CD8-positive, alpha-beta memory T cell (primary cell): ENCODE measurements at places on chromosomes 11 and 22.

DNA sequence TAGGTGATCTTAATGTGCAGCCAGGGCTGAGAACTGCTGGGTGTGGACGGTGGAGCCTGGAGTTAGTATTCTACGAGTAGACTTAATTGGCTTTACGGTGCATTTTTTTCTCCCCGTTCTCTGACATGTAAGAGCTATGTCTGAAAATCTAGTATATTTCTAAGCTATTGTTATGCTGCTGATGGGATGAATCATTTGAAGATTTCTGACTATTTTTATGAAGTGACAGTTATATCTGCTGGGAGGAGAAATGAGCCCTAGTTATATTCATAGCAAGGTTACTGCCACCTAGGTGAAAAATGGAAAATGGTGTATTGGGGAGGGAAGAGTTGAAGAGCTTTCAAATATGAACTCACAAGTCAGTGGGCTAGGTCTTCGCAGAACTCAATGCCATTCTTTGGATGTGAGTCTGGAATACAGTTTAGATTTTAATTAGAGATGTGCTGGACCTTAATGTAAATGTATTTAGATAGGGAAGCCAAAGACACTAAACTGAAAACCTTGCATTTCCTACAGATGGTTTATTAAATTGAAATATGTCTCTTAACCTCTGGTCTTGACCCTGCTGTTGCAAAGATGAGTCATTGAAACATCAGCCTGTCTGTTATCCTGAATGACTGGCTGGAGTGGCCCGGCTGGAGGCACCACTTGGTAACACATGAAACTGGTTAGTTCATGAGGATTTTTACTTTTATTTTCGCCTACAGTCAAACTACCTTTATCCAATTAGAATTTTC, 293.7 kb downstream of the DDX10 start:
- no peak for DNase-seq
- no peak overlapping the region for H3K27ac ChIP-seq
- no peaks in the 10 kb centered on the region for H3K36me3 ChIP-seq
- no peaks in the 10 kb centered on the region for H3K4me1 ChIP-seq

DNA sequence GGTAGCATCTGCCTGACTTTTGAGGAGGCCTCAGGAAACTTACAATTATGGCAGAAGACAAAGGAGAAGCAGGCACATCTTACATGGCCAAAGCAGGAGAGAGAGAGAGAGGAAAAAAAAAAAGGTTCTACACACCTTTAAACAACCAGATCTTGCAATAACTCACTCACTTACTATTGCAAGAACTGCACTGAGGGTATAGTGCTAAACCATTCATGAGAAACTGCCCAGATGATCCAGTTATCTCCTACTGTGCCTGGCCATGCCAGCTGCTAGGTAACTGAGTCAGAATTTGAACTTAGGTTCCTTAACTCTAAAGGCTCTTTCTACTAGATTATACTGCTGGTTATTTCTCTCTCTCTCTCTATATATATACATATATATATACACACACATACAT, 7.3 kb downstream of the HORMAD2 start:
- no peaks in the 10 kb centered on the region for H3K27me3 ChIP-seq
- peaks cover 6% of the 10 kb centered on the region for H3K4me1 ChIP-seq
- DNase-seq = no peak
- no peaks in the 10 kb centered on the region for H3K36me3 ChIP-seq
- H3K27ac ChIP-seq = no peak overlapping the region

GRCh38 chr11:20351136-20351535, 12.4 kb upstream of the HTATIP2 start:
- no peaks in the 10 kb centered on the region for H3K27me3 ChIP-seq
- no peak for DNase-seq
- no peaks in the 10 kb centered on the region for H3K4me1 ChIP-seq
- no peaks in the 10 kb centered on the region for H3K36me3 ChIP-seq
- H3K27ac ChIP-seq = no peak overlapping the region

- DNase-seq = no peak
- no peaks in the 10 kb centered on the region for H3K36me3 ChIP-seq
- H3K4me3 ChIP-seq = no peak overlapping the region
- no peaks in the 10 kb centered on the region for H3K4me1 ChIP-seq
- no peaks in the 10 kb centered on the region for H3K27me3 ChIP-seq
These were observed 7.4 kb downstream of the CNTF start for GRCh38 chr11:58629857-58630256.

- no peak for DNase-seq
- no peaks in the 10 kb centered on the region for H3K4me1 ChIP-seq
- no peaks in the 10 kb centered on the region for H3K27me3 ChIP-seq
- no peak overlapping the region for H3K4me3 ChIP-seq
These were observed 75.0 kb upstream of the AMPD3 start for GRCh38 chr11:10379871-10380568.

DNA sequence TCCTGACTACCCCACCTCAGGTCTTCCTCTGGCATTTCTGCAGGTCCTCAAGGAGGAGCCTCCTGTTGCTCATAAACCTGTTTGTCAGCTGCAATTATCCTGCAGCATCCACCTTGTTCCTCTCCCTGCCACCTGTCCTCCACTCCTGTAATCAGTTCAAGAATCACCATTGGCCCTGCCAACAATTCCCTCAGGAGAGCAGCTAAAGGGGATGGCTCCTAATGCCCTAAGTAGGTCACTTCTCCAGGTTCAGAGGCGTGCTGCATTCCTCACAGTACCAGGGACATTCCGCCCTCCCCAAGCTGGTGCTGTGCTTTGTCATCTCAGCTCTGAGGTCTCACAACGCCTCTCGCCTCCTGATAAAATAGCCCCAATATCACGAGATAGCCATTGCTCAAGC, 2.1 kb downstream of the CLDN25 start:
- no peak overlapping the region for H3K27ac ChIP-seq
- no peak for DNase-seq
- no peak overlapping the region for H3K4me3 ChIP-seq
- no peaks in the 10 kb centered on the region for H3K4me1 ChIP-seq

GRCh38 chr22:41672780-41673509, 15.7 kb downstream of the SNU13 start:
- H3K4me1 ChIP-seq = no peaks in the 10 kb centered on the region
- DNase-seq = no peak
- H3K27me3 ChIP-seq = no peaks in the 10 kb centered on the region
- H3K27ac ChIP-seq = peak overlapping the region; percentile 16
- H3K36me3 ChIP-seq = peaks cover 10% of the 10 kb centered on the region

DNA sequence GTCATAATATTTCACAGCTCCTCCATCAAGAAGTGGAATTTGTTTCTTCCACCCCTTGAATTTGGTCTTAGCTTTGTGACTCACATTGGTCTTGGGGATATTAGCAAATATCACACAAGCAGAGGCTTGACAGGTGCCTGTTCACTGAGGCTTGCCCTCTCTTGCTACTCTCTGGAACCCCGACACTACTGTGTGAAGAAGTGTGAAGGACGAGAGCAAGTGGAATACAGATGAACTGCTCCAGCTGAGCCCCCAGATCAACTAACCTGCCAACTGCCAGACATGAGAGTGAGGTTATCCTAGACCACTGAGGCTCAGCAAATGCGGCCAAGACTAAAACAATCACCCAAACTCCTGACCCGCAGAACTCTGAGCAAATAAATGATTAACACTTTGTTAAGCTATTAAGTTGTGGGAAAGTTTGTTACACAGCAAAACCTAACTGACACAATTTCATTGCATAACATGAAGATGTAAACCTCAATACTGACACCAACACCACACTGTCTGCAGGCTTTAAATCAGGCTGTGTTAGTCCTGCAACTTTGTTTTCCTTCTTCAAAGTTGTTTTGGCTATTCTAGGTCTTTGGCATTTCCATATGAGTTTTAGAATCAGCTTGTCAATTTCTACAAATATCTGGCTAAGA, 142.5 kb downstream of the APOL5 start:
- H3K36me3 ChIP-seq = no peaks in the 10 kb centered on the region
- no peak overlapping the region for H3K27ac ChIP-seq
- no peak for DNase-seq
- no peaks in the 10 kb centered on the region for H3K4me1 ChIP-seq
- no peaks in the 10 kb centered on the region for H3K27me3 ChIP-seq
- no peak overlapping the region for H3K4me3 ChIP-seq

GRCh38 chr11:9535189-9535781, 38.2 kb upstream of the WEE1 start:
- H3K27me3 ChIP-seq = no peaks in the 10 kb centered on the region
- H3K4me3 ChIP-seq = no peak overlapping the region
- no peaks in the 10 kb centered on the region for H3K36me3 ChIP-seq
- no peaks in the 10 kb centered on the region for H3K4me1 ChIP-seq
- H3K27ac ChIP-seq = no peak overlapping the region
- DNase-seq = peak; percentile 83

GRCh38 chr11:31237819-31238760, 131.4 kb downstream of the DCDC1 start:
- H3K27me3 ChIP-seq = no peaks in the 10 kb centered on the region
- no peaks in the 10 kb centered on the region for H3K4me1 ChIP-seq
- no peaks in the 10 kb centered on the region for H3K36me3 ChIP-seq
- DNase-seq = no peak
